Heart left ventricle (tissue), 16 donors: ENCODE measurements at places on chromosomes 7 and 10. TPM values are rescaled to one million over a fixed set of nuclear protein-coding genes. Genes with fewer than 3 reads are reported as not detected.

The FANK1 gene
- 0.37 TPM for total RNA-seq

DNA sequence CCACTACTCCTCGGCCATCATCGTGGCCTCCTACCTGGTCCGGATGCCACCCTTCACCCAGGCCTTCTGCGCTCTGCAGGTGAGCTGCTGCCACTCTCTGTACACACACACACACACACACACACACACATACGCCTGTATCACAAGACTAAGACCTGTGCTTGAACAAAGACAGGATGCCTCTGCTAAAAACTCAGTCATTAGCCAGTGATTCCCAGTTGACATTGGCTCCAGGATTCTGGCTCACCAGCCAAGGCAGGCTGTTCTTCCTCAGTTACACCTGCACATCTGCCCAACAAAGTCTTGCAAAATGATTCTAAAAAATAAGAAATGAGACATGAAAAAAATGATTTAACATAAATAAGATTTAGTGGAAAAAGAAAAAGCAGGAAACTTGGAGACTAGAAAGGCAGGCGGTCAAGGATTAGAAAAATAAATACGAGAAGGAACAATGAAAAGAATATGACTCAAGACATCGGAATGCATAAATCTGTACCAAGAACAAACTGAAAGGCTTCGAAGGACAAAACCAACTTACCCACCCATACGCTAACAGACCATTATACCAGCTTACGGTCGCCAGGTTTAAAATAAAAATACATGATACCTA lies 7.4 kb upstream of the LRRC18 start:
- no peak for DNase-seq

The TYW1B gene
- 0.44 TPM for total RNA-seq

DNA sequence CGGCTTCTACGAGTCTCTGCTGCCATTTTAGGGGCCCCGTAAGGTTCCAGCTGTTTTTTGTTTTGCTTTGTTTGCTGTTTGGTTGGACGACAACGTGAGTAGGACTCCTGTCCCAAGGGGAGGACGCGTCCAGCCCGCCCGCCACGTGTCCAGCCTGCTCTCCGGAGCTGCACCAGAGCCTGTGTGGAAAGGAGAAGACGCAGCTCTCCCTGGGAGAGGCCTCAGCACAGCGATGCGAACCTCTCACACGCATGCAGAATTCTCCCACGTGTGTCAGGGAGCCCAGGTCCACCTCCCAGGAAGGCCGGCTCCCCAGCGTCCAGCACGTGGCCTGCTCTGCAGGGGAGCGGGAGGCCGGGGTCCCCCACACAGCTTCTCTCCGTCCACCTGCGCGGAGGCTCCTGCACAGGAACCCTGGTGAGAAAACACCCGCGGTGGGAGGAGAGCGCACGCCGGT lies 36.4 kb upstream of the DNAJB6 start:
- DNase-seq = no peak

DNA sequence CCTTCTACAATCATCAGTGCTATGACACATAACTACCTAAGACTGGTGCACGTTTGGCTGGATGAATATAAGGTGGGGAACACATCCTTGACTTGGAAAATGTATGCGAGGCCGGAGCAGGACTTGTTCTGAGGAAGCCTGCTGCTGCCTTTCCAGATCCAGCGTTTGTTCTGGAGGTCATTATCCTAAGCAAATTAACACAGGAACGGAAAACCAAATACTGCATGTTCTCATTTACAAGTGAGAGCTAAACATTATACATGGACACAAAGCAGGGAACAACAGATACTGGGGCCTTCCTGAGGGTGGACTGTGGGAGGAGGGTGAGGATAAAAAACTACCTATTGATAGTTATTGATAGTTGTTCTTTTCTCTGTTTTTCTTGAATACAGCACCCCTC lies 10.8 kb upstream of the GALNT11 start:
- no peak for DNase-seq

The KCNIP2 gene
- total RNA-seq = 270 TPM

DNA sequence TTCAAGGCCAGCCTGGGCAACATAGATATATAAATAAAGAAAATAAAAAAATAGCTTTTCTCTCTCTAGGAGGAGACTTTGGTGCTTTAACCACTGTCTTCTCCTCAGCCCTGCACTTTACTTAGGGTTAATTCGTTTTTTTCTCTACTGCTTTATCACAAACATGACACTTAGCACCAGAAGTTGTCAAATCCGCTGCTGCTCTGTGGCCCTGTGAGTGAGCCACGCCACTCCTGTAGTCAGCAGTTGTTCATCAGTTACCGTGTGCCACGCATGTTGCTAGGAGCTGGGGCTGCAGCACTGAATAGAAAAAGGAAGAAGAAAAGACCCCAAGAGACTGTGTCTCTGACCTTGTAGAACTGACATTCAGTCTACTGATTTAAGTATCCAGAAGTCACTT lies 232.6 kb downstream of the CELF2 start:
- no peak for DNase-seq

GRCh38 chr10:110179220-110179619 lies 28.2 kb upstream of the MXI1 start:
- no peak for DNase-seq

DNA sequence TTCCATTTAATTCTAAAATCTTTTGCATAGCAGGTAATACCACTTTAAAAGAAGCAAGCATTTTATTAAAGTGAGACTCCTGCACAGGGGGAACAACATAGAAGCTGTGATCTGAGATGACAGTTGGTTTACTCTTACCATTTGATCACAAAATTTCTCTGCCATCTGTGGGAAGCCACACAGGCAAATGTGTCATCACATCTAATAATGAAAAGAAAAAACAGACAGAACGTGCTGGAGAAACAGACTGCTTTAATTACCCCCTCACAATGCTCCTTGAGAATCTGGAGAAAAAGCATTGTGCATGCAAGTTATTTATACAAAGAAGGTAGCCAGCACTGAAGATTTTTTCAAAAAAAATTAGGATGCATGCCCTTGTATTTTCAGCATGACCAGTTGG lies 165.2 kb upstream of the PTER start:
- no peak for DNase-seq

GRCh38 chr10:88687853-88688467 lies 18.1 kb upstream of the LIPK start:
- DNase-seq = no peak

The FGFR2 gene
- total RNA-seq = 0.37 TPM
